ENCODE measurements at places on chromosomes 1 and 21.

DNA sequence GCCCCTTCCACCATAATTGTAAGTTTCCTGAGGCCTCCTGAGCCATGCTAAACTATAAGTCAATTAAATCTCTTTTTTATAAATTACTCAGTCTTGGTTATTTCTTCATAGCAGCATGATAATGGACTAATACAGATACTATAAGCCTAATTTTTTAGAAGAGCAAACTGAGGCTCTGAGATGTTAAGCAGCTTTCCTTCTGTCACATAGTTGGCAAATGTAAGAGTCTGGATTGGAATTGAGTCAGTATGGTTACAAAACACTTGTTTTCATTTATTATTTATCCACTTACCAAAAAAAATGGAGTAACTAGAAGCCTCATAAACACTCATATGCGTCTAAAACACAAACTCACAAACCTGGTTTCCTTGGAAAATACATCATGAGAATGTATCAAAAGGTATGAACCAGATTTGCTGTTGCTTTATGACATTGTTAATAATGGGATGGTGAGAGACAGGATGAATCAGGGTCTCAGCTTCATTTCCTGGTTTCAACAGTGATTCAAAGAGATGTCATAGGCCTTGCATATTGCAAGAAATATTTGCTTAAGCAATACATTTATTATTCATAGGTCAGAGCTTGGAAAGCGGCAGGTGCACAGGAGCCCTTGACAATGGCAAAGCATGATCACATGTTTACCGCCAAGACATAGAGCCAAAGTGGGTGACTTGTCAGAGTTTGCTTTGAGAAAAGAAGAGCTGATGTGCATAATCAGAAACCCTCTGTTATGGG, 221.5 kb downstream of the GRIK1 start:
- no peak for DNase-seq

DNA sequence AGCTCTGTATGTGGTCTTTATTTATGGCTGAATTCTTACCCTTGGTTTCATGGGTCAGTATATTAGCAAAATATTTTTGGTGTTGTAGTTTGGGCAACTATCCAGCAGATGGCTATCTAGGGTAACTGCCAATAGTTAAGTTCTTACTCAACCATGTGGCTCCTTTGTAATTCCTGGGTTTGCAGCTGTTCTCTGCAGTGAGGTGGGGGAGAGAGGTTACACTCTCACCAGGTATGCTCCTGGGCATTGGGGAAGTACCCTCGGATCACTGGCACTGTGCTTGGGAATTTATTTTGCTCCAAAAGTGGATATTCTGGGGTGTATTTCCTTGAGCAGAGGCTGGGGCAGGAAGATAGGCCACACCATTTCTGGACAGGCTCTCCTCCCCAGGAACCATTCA, 436.7 kb upstream of the TMPRSS15 start:
- DNase-seq = no peak

- DNase-seq = no peak
Observed at GRCh38 chr1:177825276-177825901, 144.5 kb downstream of the SEC16B start.

- peak; percentile 53 for DNase-seq
Observed at GRCh38 chr1:86741947-86742572, 37.7 kb downstream of the SH3GLB1 start.

DNA sequence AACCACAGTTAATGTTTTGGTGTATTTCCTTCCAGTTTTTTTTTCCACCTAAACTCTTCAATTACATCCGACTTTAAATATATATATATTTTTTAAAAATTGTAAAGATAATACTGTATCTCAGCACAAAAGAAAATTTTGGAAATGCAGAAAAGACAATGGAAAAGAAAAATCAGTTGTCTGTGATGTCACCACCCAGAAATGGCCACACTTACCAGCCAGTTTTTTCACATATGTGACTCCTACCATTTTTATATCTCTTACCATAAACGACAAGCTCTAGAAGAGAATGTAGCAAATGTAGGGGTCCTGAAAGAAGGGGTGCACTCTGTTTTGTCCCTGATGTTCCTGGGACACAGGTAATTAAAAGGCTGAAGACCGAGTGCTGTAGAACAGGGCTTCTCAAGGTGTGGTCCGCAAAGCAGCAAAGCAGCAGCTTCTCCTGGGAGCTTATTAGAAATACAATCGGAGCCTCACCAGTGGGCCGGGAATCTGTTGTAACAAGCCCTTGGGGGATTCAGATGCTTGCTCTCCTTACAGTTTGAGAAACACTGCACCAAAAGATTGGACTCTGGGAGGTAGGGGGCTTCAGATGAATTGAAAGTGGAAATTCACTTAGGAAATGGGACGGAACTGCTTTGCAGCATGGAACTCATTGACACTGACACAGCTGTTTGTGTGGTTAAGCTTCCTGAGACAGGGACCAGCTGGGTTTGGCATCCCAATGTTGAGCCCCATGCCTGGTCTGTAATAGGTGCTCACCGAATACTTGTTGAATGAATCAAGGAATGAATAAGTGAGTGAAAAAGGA, 44.1 kb downstream of the ALPL start:
- DNase-seq = no peak

DNA sequence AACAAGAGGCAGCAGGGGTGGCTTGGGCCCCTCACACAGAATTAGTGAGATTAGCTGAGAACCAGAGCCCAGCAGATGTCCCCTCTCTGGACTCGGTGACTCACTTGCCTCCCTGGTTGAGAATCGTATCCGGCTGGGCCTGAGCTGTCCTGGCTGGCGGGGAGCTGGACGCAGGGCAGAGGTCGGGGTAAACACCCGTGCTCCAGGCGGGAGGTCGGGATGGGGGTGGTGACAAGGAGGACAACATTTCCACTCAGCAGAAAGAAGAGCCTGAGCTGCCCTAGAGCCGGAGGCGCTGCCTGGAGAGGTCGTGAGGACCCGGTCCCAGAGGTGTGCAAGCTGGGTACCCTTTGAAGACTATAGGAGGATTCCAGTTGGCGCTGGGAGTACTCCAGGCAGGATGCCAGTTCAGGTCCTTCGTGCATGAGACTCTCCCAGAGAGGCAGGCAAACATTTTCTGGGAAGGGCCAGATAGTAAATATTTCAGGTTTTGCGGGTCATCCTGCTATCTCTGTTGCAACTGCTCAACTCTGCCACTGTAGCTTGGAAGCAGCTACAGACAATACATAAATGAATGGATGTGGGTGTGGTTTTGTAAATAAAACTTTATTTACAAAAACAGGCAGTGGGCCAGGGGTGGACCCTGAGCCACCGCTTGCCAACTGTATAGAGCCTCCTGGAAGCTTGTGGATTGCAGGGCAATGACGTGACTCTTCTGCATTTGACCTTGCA, 116.8 kb upstream of the WNT4 start:
- DNase-seq = no peak

DNA sequence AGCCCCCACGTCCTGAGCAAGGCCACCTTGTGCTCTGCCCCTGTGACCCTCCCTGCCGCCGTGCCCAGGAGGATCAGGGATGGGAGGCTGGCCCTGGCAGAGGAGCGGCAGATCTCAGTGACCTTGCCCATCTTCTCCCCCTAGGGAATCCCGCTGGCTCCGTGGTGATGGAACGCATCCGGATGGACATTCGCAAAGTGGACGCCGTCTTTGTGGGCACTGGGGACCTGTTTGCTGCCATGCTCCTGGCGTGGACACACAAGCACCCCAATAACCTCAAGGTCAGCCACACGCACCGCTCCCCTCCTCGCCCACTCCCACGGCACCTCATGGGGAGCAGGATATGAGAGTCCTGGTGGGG, 22.7 kb downstream of the CSTB start:
- no peak for DNase-seq
